ENCODE measurements at places on chromosomes 3 and 15.

GRCh38 chr3:9296241-9296640, 46.8 kb upstream of the SRGAP3 start:
- no peak for DNase-seq

GRCh38 chr15:63059573-63060216, 17.1 kb downstream of the TPM1 start:
- DNase-seq: no peak

GRCh38 chr3:45719655-45720487, 30.7 kb downstream of the SACM1L start:
- DNase-seq: no peak

- no peak for DNase-seq
These were observed 30.5 kb downstream of the CA12 start for GRCh38 chr15:63351170-63351569.

DNA sequence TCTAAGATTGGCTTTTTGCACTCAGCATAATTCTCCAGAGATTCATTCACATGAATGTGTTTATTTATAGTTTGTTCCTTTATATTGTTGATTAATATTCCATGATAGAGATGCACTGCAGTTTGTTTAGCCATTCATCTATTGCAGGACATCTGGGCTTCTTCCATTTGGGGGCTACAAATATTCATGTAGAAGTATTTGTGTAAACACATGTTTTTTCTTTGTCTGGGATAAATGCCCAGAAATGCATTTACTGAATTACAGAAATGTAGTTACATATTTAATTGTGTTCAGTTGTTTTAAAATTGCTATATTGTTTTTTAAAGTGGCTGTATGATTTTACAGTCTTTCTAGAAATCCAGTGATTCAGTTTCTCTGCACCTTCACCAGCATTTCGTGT, 635.0 kb downstream of the ZIC1 start:
- DNase-seq: no peak

GRCh38 chr3:18901571-18901970, 246.7 kb upstream of the KCNH8 start:
- peak; percentile 6 for DNase-seq

GRCh38 chr3:100629421-100630127, 20.2 kb downstream of the ADGRG7 start:
- no peak for DNase-seq

DNA sequence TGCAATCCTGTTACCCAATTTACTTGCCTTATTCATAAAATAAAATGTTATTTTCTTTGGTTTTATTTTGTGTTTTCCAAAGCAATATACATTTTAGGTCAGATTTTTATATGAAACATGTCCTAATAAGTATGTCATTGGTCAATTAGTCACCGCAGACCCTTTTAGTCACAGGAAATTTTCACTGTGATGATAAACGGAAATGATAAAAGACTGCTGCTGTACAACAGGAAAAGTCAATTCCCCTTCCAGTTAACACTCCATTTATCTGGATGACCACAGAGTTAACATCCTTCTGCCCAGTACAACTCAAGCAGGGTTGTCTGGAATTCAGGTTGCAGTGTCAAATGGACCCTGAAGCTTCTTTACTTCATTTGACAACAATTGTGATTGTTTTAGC, 175.2 kb downstream of the LSAMP start:
- no peak for DNase-seq

GRCh38 chr15:56886363-56886931, 32.0 kb upstream of the TCF12 start:
- no peak for DNase-seq

- no peak for DNase-seq
These were observed 121.9 kb downstream of the TMEM266 start for GRCh38 chr15:76181705-76182107.

DNA sequence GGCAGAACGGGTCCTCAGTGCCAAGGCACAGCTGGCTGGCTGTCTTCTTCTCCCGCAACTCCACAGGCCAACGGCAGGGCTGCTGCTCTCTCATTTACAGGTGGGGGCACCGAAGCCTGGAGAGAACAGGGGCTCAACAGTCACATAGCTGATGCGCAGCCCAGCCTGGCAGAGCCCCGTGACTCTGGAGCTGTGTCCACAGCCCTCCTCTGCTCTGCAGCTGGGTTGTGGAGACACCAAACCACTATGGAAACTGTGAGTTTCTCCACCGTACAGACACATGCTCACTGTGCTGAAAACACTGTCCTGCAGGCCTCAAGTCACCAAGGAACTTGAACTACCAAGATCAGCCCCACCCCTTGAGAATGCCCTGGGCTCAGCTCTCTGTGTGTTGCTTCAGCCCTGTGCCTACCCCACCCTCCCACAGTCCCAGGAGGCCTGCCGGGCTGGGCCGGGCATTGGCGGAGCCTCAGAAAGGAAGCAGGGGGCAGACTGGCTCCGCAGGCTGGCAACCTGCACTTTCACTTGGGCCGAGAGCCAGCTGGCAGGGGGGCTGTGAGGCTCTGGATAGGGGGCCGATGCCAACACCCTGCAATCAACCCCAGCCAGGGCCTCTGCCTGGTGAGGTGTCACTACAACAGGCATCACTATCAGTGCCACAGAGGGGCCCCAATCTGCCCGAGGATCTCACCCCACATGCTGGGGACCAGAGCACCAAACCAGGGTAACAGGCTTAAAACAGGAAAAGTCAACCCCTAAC, 113.7 kb upstream of the RPL32 start:
- peak; percentile 17 for DNase-seq

- DNase-seq: no peak
These were observed 1.6 kb upstream of the WDR82 start for GRCh38 chr3:52280050-52280461.

DNA sequence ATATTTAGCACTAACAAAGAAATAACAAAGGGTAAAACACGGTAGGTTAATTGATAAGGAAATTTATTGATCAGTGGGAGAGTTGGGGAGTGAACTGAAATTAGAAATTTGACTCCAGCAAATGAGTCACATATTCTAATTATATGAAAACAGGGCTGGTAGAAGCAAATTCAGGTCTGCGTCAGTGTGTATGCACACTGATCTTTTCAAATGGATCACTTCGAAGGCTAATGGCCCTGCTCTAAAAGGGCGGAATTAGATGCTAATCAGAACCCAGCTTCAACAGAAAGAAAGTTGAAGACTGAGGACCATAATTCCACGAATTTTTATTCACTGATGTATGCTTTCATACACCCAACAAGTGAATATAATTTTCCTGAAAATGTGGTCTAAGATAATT, 762.4 kb upstream of the DPPA4 start:
- no peak for DNase-seq

- no peak for DNase-seq
These were observed 80.0 kb downstream of the AAGAB start for GRCh38 chr15:67174446-67174845.

- DNase-seq: no peak
These were observed 38.7 kb downstream of the RTP4 start for GRCh38 chr3:187406927-187407326.

GRCh38 chr3:32278714-32279113, 40.2 kb downstream of the CMTM8 start:
- DNase-seq: no peak

DNA sequence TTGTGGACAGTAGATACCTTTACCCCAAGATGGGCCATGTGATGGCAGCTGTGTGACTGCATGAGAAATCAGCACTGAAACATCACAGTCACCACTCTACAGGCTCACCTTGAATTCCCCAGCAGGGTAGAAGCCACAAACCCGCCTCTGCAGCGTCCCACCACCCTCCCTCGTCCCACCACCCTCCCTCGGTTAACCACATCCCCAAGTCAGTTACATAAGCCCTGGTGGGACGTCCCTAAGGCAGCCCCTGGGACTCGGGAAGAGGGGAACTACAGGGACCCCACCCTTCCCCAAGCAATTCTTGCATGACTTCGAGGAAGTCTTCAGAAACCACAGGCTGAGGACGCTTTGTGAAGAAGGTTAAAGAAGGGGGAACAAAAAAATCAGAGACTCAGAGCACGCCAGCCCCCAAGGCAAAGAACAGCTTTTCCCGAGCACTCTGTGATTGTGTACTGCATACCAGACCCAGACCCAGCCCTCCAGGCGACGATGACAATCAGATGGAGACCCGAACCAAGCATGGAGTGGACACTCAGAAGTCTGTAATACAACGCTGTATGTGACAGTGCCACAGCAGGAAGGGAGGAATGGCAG, 60.5 kb downstream of the SH3BP5 start:
- DNase-seq: peak; percentile 77

GRCh38 chr3:50358355-50358910, 888 bp downstream of the TMEM115 start:
- DNase-seq: no peak

DNA sequence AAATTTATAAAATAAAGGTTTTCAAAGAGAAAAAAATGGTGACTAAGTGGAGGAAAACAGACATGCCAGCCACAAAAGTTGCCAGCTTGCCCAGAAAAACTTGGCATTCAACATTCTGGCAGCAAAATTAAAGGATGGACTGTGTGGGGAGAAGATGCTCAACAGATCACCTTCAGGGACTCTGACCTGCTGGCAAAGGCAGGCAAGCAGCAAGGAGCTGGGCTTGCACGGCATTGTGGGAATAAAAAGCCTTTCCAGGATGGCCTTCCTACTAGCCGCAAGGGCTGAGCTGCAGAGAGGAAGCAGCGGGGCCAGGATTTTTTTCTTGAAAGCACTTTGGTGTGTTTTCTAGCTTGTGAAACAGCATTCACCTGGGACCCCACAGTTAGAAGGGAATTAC, 101.9 kb upstream of the CACNA2D3 start:
- DNase-seq: no peak

DNA sequence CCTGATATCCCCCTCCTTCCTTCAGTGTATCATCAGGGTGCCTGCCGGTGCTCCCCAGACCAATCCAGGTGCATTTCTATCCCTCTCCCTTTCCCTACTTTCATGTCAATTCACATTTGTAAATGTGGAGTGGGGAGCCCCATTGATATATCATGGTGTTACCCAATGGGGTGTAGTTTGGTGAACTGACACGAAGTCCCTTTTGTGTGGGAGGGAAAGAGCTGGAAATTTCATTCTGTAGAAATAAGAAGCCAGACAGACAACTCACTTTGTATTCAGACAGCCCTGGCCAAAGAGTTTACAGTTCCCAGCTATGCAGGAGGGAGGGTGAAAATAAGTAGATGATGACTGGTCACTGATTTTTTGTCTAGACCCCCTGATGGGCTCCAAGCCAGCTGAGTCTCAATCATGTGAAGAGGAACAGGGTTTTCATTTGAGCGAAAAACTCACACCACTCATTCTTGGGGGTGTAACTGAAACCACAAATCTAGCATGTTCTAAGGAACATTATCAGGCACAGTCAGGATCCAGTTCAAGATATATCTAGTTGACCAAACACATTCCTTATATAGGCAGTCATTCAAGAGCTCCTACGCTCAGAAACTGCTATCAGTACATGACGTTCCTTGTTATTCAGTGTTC, 58.9 kb downstream of the LMCD1 start:
- DNase-seq: no peak

GRCh38 chr3:52277972-52278509, 408 bp downstream of the WDR82 start:
- no peak for DNase-seq

DNA sequence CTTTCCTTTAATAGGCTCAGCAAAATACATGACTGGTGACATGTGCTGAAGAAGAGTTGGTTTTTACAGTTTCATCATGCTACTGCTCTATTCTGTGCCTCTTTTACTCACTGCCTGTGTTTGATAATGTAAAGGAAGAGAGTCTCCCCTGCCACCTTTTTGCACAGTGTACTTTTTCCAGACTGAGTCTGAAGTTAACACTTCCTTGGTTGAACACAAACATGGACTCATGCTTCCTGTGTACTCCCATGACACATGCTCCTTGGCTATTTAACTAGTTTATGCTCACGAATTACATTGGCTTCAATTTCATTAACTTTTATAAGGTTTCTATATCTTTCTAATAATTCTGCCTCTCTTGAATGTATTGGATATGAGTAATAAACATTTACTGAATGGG, 396.1 kb downstream of the VGLL3 start:
- DNase-seq: no peak

- no peak for DNase-seq
These were observed 216.9 kb downstream of the ROBO2 start for GRCh38 chr3:77256584-77257503.

GRCh38 chr15:84604826-84605553, 4.2 kb downstream of the ZSCAN2 start:
- DNase-seq: no peak

DNA sequence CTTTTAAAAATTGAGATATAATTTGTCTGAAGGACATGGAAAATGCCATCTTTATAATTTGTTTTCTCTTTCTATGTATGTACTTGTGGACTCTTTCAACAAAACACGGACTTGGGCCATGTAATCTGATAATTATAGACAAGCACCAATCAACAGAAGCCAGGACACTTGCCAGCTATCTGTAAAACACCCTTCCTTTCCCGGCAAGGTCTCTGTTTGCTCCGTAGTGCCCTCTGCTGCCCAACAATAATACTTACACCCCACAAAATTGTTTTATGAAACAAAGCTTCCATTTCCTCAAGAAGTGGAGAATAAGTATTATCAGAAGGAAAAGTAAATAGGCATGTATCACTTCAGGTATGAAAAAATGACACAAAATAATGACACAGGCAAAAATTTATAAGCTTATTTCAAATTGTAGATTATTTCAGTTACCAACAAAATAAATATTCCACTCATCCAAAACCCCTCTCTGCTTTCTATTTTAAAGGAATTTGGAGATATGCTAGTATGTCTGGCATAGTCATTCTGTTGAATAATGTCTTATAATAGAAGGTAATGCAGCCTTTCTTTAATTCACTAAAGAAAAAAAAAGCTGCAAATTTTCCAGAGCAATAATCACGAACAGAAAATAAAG, 32.8 kb downstream of the MYH15 start:
- peak; percentile 61 for DNase-seq
